ENCODE measurements at places on chromosomes 12 and 14. TPM values are rescaled to one million over a fixed set of nuclear protein-coding genes. Genes with fewer than 3 reads are reported as not detected.

DNA sequence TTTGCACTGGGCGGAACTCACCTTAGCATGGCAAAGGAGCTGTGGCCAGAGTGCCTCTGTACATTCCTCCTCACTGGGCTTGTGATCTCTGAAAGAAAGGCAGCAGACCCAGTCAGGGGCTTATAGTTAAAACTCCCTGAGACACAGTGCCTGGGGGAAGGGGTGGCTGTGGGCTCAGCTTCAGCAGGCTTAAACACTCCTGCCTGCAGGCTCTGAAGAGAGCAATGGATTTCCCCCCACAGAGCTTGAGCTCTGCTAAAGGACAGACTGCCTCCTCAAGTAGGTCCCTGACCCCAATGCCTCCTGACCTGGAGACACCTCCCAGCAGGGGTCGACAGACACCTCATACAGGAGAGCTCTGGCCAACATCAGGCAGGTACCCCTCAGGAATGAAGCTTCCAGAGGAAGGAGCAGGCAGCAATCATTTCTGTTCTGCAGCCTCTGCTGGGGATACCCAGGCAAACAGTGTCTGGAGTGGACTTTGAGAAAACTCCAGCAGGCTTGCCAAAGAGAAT lies 327.5 kb upstream of the SLC16A7 start:
- DNase-seq: no peak

GRCh38 chr12:41606468-41607445 lies 418.6 kb downstream of the PDZRN4 start:
- DNase-seq: no peak

DNA sequence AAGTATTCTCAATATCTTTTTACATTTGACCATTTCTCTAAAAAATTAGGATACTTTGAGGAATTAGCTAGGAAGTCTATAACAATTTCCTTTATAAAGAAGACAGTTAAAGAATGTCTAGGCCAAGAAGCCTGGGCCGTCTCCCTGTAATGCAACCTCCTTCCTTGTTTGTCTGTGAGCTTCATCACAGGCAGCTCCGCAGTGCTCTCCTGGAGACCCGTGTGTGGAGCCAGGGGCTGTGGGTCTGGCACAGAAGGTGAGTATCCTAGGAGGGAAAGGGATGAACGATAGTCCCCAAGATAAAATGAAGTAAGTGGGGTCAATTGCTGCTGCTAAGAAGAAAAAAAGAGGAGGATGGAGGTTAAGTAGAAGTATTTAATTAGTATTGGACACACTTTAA lies 31.8 kb upstream of the ATP23 start:
- no peak for DNase-seq

WNT1 gene
- total RNA-seq: not detected

- peak; percentile 58 for DNase-seq
These were observed 12.5 kb downstream of the TAMALIN start for GRCh38 chr12:52019113-52019770.

MGST1 gene
- total RNA-seq: 60.1 TPM

- no peak for DNase-seq
These were observed 39.9 kb downstream of the MYO1H start for GRCh38 chr12:109387425-109388166.

HAL gene
- 0.68 TPM for total RNA-seq

DNA sequence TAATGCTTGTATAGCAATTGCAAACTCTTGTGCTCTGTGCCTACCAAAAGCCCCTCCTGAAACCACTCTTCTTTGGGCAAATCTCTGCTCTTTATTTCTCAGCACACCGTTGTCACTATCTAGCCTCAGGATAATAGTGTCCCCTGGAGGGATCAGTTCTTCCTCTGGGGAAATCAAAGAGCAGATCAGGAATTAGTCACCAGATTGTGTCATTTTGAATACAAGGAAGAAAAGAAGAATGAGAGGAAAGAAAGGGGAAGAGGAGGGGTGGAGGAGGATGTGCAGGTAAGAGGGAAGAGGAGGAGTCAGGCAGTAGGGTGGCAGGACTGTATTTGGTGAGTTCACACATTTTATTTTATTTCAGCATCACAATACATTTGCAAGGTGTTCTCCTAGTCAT lies 256.4 kb downstream of the GRIN2B start:
- no peak for DNase-seq

DNA sequence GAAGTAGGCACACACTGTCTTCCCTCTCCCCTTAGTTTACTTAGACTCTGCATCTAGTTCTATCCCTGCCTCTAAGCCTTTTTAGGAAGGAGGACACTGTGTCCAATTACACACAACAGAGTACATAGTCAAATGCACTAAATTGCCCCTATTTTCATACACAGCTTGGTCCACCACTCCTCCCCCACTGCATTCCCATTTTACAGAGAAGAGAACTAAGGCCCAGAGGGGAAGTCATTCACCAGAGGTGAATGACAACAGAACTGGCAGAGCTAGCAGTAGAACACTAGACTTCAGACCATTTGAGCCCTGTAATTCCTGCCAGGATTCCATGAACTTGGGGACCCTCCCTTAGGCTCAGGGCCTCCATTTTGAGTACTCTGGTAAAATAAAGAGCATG lies 1.1 kb upstream of the JPH4 start:
- DNase-seq: no peak

DNA sequence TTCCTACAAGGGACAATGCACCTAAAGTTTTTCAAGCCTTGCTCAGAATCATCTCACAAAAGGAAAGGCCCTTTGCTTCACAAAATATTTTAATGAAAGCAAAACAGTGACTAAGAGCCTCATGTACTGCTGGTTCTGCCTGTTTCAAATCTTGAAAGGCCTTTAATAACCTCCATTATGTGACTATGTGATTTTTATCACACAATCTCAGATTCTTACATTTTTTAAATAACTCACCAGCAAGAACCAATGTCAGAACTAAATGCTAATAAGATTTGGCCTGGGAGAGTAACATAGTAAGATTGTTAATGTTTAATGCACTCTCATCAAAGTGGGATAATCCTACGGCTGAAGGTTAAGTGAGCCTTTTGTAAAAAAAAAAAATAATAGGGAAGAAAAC lies 378.9 kb downstream of the RGS6 start:
- DNase-seq: no peak

GRCh38 chr12:123071099-123071800 lies 79.6 kb downstream of the PITPNM2 start:
- peak; percentile 77 for DNase-seq

CLBA1 gene
- total RNA-seq: 1.9 TPM

DNA sequence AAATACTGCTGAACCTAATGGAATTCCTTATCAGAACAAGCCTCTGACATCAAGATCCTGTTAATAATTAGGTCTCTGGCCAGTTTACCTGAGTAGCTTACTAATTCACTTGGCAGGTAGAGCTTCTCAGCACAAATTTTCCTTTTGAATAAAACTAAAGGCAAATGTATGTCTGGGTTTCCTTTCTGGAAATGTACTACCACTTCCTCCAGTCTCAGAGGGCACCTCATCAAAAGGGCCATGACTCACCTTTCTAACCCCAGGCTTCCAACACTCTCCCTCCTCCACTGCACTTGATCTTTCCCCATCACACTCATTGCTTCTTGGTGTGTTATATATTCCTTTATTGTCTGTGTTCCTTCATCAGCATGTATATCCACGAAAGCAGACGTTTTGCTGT lies 90.5 kb downstream of the SLC2A13 start:
- no peak for DNase-seq

EGLN3 gene
- 136 TPM for total RNA-seq

DHRS1 gene
- 8.3 TPM for total RNA-seq

DNA sequence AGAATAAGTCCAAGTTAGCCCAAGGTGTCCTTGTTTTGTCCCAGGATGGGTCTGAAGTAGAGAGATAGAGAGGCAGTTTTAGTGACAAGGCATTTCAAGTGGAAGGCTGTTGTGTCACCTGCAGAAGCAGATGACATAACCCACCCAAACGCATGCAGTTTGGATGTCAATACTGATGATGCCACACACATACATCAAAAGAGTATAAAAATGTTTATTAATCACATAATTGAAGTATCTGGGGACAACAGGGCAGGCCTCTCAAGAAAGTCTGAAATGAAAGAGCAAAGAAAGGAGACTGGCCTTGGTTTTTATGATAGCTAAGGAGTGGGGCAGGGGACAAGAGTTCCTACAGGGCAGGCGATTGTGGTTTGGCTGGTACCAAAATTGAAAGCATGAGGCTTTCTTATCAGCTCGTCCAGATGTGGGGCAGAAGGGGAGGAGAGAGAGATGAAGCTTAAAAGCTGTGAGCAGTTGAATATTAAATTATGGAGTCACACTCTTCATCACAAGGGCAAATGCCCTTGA lies 78.4 kb upstream of the TSPAN8 start:
- no peak for DNase-seq

GRCh38 chr14:53458368-53458814 lies 305.3 kb upstream of the DDHD1 start:
- DNase-seq: no peak

DNA sequence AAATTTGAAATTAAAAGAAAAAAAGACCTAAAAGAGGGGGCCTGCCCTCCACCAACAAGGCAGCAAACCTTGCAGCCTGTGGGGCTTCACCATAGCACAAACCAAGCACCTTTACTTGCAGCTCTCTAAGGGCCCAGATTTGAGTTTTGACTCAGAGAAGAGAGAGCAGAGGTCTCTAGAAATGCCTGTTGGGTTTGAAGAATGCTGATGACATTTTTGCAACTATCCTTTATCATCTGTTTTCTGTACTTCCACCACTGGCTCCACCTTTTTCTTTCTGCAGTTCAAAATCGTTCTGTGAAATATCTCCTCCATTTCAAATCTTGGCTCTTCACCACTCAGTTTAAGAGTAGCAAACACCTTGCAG lies 83.8 kb upstream of the HMGA2 start:
- no peak for DNase-seq

DNA sequence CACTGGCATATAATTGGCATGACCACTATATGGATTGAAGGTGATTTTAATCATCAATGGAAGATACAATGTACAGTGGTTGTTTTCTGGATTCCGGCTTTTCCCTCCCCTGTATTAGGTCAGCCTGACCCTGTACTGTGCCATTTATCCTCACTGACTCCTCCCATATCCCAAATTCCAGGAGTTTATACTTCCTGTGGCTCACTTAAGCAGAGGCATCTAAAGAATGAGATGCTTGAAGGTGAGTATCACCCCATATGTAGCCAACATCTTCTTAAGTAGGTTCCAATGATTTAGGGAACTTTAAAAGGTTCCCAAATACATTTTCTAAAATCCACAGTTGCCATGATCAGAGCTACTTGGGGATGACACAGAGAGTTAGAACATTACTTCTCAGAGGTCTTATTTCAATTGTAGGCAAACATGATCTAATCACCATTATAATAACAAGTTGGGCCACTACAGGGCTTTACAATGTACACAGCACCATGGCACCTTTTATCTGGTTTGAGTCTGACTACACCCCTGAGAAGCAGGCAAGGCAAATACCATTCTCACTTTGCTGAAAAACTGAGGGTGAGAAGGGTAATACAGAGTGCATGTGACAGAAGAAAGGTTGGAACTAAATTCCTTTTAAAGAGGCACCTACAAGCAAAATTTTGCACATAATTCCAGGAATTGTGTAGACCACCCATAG lies 212.3 kb upstream of the GARIN6 start:
- DNase-seq: no peak

TAS2R8 gene
- not detected for total RNA-seq

DNA sequence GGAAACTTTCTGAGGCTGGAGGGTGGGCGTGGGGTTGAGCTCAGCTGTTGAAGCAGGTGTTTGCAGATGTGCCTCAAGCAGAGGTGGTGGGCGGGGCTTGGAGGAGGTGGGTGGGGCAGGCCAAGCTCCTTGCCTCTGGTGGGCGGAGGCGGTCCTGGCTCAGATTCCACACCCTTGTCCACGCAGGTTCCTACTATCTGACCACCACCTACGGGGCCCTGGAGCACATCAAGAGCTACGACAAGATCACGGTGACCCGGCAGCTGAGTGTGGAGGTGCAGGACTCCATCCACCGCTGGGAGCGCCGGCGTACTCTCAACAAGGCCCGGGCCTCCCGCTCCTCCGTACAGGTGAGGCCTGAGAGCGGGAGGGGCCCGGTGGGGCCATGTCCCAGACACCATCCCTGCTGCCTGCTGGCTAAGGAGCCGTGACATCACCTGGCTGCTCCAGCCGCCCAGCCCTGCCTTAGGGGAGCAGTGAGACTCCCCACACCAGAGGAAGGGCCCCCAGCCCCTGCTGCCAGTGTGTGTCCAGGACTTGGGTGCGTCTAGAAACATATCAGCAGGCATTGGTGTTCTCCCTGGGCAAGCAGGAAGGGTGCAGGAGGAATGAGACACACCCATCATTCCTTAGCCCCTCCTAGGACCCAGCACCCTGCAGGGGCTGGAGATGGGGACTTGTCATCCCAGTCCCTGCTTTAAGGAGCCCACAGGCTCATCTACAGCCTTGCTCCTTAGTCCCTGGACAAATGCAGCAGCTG lies 63.4 kb downstream of the LGMN start:
- no peak for DNase-seq

- no peak for DNase-seq
These were observed 138.7 kb downstream of the C12orf75 start for GRCh38 chr12:105469211-105469610.

PLBD1 gene
- total RNA-seq: 24.4 TPM

DNA sequence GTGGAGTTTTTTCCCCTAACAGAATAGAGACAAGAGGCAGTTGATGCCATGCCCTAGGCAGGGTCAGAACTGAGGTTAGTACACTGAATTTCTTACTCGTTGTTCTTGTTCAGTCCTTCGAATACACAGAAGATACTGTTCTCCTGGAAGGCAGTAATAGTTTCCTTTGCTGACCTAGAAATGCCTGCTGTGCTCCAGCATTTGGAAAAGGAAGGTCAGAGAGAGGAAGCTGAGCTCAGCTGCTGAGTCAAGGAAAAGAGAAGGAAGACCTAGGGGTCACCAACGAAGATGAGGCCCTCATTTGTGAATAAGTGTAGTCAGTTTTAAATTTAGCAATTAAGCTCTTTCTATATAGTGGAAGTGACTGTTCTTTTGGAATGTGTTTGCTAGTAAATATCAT lies 100.1 kb downstream of the CRADD start:
- no peak for DNase-seq

- DNase-seq: no peak
These were observed 315.7 kb downstream of the NAV3 start for GRCh38 chr12:78146365-78146772.

DNA sequence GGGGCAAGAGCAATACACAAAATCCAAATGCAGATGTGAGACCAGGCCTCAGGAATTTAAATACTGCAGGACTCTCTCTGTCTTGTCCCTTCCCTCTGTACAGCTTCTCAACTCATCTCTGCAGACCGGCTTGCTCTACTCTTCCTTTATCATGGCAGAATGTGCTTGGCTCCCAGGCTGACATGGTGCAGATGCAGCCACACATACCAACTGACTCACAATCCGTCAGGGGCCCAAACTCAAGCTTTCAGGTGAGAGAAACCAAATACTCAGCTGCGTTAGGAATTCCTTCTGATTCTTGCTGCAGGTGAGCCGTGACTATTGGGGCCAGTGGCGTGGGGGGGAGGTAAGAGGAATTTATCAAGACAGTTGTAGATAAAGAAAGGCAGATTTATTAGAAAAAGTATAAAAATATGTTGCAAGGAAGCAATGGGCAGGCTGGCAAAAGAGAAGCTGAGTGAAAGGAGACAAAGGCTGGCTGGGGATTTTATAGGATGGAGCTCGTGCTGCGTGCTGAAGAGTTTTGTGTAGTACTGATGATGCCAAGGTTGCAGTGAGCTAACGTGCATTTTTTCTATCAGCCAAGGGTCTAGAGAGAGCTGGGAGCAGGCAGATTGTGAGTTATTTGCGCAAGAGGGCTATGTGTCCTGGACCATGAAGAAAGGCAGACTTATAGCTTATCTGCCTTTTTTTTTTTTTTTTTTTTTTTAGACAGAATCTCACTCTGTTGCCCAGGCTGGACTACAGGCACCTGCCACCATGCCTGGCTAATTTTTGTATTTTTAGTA lies 5.0 kb upstream of the LGALS3 start:
- no peak for DNase-seq

GRCh38 chr12:52372216-52373154 lies 5.2 kb upstream of the KRT85 start:
- no peak for DNase-seq

All from Right ventricle myocardium inferior (tissue), 1 donor.